ENCODE measurements at places on chromosomes 6 and 20. TPM values are rescaled to one million over a fixed set of nuclear protein-coding genes. Genes with fewer than 3 reads are reported as not detected.

Gene CASS4
- under 0.01 TPM for total RNA-seq

Gene HEY2
- under 0.01 TPM for total RNA-seq

Gene STXBP5
- total RNA-seq: 59.6 TPM

Gene CFAP206
- not detected for total RNA-seq

Gene ANKRD66
- total RNA-seq: not detected

Gene CD40
- total RNA-seq: 0.66 TPM

Gene OXT
- total RNA-seq: not detected

Gene PRKN
- total RNA-seq: not detected

Gene BTN1A1
- total RNA-seq: not detected

Gene AIF1
- not detected for total RNA-seq

Gene PROKR2
- not detected for total RNA-seq

Gene COL9A3
- 0.43 TPM for total RNA-seq

Gene DTNBP1
- 1.9 TPM for total RNA-seq

Gene TGM3
- not detected for total RNA-seq

Gene RSPO3
- total RNA-seq: 0.66 TPM

Gene COX4I2
- not detected for total RNA-seq

Gene CLIC5
- total RNA-seq: not detected

Gene C20orf144
- 0.14 TPM for total RNA-seq
